ENCODE measurements at places on chromosomes 12 and 14.

DNA sequence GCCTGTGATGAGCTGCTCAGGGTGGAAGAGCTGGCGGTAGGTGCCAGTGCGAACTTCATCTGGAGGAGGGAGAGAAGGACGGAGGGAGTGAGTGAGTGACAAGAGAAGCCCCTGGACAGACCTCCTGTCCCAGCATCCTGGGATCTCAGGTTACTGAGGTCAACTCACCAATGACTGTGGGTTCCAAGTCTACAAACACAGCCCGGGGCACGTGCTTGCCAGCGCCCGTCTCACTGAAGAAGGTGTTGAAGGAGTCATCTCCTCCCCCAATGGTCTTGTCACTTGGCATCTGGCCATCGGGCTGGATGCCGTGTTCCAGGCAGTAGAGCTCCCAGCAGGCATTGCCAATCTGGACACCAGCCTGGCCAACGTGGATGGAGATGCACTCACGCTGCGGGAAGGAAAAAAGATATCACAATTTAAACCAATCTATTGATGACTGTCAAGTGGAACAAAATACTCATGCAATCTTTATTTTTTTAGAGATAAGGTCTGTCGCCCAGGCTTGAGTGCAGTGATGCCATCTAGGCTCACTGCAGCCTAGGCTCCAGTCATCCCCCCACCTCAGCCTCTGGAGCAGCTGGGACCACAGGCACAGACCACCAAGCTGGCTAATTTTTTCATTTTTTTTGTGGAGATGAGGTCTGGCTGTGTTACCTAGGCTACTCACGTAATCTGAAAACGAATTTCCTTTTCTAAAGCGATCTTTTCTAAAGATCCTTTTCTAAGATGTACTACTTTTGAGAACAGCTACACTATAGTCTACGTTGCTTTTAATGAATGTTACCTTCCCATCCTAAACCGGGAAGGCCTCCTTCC is 1.7 kb downstream of the TUBA1B start:
- DNase-seq, result no peak

- no peak for DNase-seq
Observed at GRCh38 chr12:112828541-112828940, 37.0 kb downstream of the RPH3A start.

GRCh38 chr12:27982385-27982784 is 9.9 kb upstream of the PTHLH start:
- DNase-seq, result no peak

GRCh38 chr12:48640854-48641253 is 41.2 kb downstream of the KANSL2 start:
- DNase-seq, result no peak

DNA sequence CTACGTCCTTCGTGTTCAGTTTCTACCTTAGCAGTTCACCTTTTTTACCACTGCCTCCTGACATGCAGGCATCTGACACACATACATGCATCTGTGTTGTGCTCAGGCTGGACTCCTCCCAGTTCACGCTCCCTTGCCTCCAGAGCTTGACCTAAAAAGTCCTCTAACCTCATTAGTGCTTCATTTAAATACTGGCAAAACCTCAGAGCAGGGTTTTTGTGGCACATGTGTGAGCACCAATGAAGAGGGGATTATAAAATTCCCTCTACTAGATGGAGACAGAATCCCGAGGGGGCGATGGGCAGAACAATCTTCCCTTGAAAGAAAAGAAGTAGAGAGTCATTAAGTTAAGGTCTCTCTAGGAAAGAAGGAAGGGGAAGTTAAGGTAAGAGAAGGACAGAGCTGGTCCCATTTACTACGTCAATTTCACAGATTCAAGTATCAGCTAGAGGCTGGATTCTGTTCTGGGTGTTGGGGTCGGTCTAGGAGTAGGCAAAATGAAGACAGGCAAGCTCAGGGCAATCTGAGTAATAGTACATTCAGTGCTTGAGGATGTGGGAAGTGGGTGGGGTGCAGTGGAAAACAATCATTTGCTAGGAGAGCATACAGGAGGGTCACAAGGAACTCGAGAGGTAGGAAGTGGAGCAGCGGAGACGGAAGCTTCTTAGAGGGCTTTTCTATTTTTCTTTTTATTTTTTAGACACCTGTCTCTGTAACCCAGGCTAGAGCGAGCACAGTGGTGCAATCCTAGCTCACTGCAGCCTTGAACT is 7.5 kb downstream of the HAL start:
- no peak for DNase-seq
